ENCODE measurements at places on chromosomes 4 and X. TPM values are rescaled to one million over a fixed set of nuclear protein-coding genes. Genes with fewer than 3 reads are reported as not detected.

The MAGEA2 gene
- polyA plus RNA-seq, result not detected

GRCh38 chrX:134999469-134999868 is 8.7 kb downstream of the SMIM10 start:
- DNase-seq, result peak; percentile 52

DNA sequence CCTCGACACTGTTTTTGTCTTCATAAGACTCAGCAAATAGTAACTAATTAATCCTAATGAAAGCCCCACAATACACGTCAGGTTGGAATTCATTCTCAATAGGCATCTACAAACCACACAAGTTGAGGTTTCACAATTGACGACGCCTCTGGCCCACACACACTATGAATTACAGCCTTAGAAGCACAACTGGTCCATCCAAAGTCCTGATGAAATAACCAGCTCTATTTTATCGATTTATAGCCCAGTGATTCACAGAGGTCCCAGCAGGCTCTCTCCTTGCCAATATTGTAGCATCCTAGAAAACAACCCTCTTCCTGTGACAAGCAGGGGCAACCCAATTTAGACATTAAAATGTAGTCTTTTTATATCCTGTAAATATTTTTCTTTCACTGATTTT is 112.1 kb downstream of the NR3C2 start:
- no peak for DNase-seq

GRCh38 chrX:49111791-49112190 is 11.7 kb downstream of the GPKOW start:
- DNase-seq, result no peak

GRCh38 chr4:13236485-13236884 is 247.7 kb downstream of the RAB28 start:
- DNase-seq, result no peak

GRCh38 chr4:5572114-5572513 is 136.2 kb downstream of the EVC2 start:
- DNase-seq, result no peak

The VEGFC gene
- polyA plus RNA-seq, result 1.5 TPM

GRCh38 chrX:97756879-97757278 is 873.2 kb downstream of the RPA4 start:
- DNase-seq, result no peak

DNA sequence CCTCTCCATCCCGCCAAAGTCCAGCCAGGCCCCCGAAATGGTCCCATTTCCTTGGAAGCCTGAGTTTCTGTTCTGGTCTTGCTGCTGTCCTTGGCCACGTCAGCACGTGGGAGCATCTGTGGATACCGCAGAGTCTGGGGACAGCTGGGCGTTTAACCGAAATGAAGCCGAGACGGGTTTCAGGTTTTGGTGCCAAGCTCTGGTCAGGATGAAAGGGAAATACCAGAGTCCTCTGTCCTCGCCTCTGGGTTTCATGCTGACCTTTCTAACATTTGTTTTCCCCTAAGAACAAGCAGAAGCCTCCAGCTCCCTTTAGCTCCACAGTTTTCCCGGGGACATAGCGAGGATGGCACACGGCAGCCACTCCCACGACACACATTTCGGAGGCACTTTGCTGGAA is 19.7 kb downstream of the SHOX start:
- no peak for DNase-seq

GRCh38 chrX:774536-774935 is 143.9 kb downstream of the SHOX start:
- DNase-seq, result no peak

The CACNA1F gene
- 0.18 TPM for polyA plus RNA-seq

The ZNF732 gene
- not detected for polyA plus RNA-seq

GRCh38 chr4:150381609-150382008 is 200.3 kb upstream of the MAB21L2 start:
- no peak for DNase-seq

GRCh38 chr4:188336891-188337290 is 197.7 kb downstream of the TRIML1 start:
- no peak for DNase-seq

GRCh38 chr4:127304356-127304755 is 328.4 kb upstream of the INTU start:
- DNase-seq, result no peak

DNA sequence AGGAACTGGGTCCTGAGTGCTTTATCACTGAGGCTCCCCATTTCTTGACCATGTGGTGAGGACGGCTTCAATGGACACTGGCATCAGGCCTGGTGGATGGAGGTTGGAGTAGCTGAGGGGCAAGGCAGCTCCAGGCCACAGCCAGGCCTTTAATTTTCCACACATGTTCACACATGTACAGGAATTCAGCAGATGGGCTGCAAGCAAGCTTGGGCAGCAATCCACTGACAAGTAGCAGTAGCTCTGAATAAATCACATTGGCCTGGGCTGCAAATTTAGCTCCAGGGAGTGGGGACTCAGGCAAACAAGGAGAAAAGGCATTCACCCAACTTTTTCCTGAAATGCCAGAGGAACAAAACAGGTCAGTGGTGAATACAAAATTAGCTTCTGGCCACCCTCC is 107.8 kb upstream of the SCML1 start:
- DNase-seq, result no peak

Data from stomach (tissue), 19 donors.